ENCODE measurements at places on chromosomes 6 and 20. TPM values are rescaled to one million over a fixed set of nuclear protein-coding genes. Genes with fewer than 3 reads are reported as not detected.

The TINAG gene
- not detected for total RNA-seq

The GRM1 gene
- under 0.01 TPM for total RNA-seq

The TGM3 gene
- total RNA-seq: under 0.01 TPM

The BNIP5 gene
- not detected for total RNA-seq

The LY6G6F gene
- total RNA-seq: not detected

The RBBP8NL gene
- not detected for total RNA-seq

The KCNK17 gene
- total RNA-seq: not detected

The DOK5 gene
- 27.5 TPM for total RNA-seq

The PPP1R16B gene
- under 0.01 TPM for total RNA-seq

The MYB gene
- 0.29 TPM for total RNA-seq

The SAPCD1 gene
- 1.9 TPM for total RNA-seq

The SYCP2 gene
- total RNA-seq: 0.50 TPM

The NKAPL gene
- 0.73 TPM for total RNA-seq

The GPX5 gene
- not detected for total RNA-seq

The TSPO2 gene
- not detected for total RNA-seq

The DCDC2 gene
- total RNA-seq: not detected

The SLC17A3 gene
- total RNA-seq: not detected

The FBXO30 gene
- total RNA-seq: 16.2 TPM

The CCN2 gene
- 39.7 TPM for total RNA-seq

The RIMS1 gene
- under 0.01 TPM for total RNA-seq

The ECT2L gene
- total RNA-seq: not detected

The TSHZ2 gene
- 0.33 TPM for total RNA-seq

The SS18L1 gene
- total RNA-seq: 5.8 TPM

The SNAP91 gene
- not detected for total RNA-seq

The COL9A3 gene
- 0.15 TPM for total RNA-seq

The EPB41L1 gene
- total RNA-seq: 28.9 TPM

The PTCHD4 gene
- 3.5 TPM for total RNA-seq

The SLC32A1 gene
- not detected for total RNA-seq

The EDN1 gene
- total RNA-seq: 0.87 TPM

The SLC44A4 gene
- total RNA-seq: not detected

The NOL4L gene
- 4.0 TPM for total RNA-seq

The ACTL10 gene
- 3.0 TPM for total RNA-seq

The TMEM200A gene
- 44.5 TPM for total RNA-seq

The SLCO4A1 gene
- 1.3 TPM for total RNA-seq

The DLK2 gene
- 0.66 TPM for total RNA-seq

The C6orf52 gene
- total RNA-seq: 0.50 TPM

The BPIFB6 gene
- not detected for total RNA-seq

The SLC22A3 gene
- total RNA-seq: 0.58 TPM

The POM121L2 gene
- not detected for total RNA-seq

The MYLK4 gene
- total RNA-seq: 0.44 TPM

The WFDC5 gene
- not detected for total RNA-seq

The MAN1A1 gene
- 123 TPM for total RNA-seq

The SNHG17 gene
- total RNA-seq: 4.5 TPM

The CNPY3 gene
- 24.6 TPM for total RNA-seq

The OR2H1 gene
- not detected for total RNA-seq

The CDH4 gene
- 2.0 TPM for total RNA-seq

The ADGB gene
- total RNA-seq: not detected

The PNLDC1 gene
- not detected for total RNA-seq

The MROH8 gene
- total RNA-seq: 3.6 TPM

The HLA-DRA gene
- 0.17 TPM for total RNA-seq

All from smooth muscle cell of trachea (primary cell).